SW480 (cell line): ENCODE measurements at places on chromosomes 5 and 9.

- DNase-seq, result no peak
Measured at GRCh38 chr5:141873933-141874261, 4.3 kb downstream of the PCDH1 start.

DNA sequence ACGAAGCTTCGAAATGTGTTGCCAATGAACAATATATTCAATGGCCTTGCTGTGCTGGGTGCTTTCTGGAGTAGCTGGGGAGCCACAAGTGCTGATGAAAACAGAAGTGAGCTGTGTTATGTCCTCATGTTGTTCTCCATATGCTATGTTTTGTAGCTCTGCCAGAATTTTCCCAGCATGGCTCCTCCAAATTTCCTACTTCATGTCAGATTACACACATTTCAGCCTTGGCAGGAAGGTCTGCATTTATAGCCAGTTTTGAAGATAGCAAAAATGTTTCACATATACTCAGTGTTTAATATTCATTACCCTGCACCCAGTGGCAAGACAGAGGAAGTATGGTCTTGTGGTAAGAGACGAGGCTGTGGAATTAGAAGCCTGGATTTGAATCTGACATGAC lies 22.6 kb upstream of the NMUR2 start:
- DNase-seq, result no peak

- DNase-seq, result no peak
Measured at GRCh38 chr5:10894445-10895054, 133.5 kb upstream of the DAP start.

- no peak for DNase-seq
Measured at GRCh38 chr9:125272697-125273096, 11.1 kb downstream of the GAPVD1 start.

- no peak for DNase-seq
Measured at GRCh38 chr5:148615644-148616275, 38.6 kb downstream of the HTR4 start.

DNA sequence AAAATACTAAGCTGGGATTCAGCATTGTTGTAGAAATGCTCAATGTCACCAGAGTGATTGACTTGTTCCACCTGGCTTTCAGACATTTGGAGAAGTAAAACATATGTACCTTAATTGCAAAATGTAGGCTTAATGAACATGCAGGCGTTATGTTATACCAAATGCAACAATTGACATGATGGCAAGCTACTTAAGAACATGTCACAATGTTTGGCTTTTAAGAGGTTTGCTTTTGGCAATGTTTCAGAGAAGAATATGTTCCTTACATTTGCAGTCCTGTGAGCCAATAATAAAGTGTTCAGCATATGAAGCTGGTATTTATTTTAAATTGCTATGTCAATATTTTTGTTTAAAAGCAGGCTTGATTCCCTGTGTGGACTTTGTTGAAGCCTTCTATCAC lies 111.7 kb upstream of the NUDT12 start:
- no peak for DNase-seq

- peak; percentile 12 for DNase-seq
Measured at GRCh38 chr5:32767948-32768467, 56.9 kb downstream of the NPR3 start.

GRCh38 chr9:5756633-5757032 lies 76.3 kb downstream of the ERMP1 start:
- no peak for DNase-seq

- no peak for DNase-seq
Measured at GRCh38 chr9:137127301-137128157, 11.4 kb upstream of the GRIN1 start.

DNA sequence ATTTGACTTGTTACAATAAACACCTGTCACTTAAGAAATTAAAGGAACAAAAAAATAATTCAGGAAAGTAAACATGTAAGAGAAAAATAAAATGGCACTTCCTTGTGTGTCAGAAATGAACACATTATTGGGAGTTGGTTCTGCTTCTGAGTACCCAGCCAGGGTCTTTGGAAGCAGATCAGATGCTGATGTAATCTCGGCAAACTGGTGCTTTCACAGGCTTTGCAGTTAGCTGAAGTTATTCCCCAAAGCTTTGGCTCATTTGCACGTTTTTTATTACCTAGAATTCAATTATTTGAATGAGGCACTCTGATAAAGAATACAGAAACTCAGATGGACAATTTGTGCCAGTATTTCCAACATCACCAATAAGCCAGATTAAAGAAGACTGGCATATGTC lies 10.9 kb downstream of the CDH18 start:
- DNase-seq, result no peak
